ENCODE measurements at places on chromosomes 1 and 21. TPM values are rescaled to one million over a fixed set of nuclear protein-coding genes. Genes with fewer than 3 reads are reported as not detected.

The TGFB2 gene
- total RNA-seq: 36.2 TPM

The OPRD1 gene
- not detected for total RNA-seq

The PTPRC gene
- not detected for total RNA-seq

The C1QA gene
- not detected for total RNA-seq

The ELOA gene
- total RNA-seq: 31.3 TPM

Measured in smooth muscle cell of the umbilical artery (primary cell).